Aorta (tissue), 5 donors: ENCODE measurements at places on chromosomes 2 and 18. TPM values are rescaled to one million over a fixed set of nuclear protein-coding genes. Genes with fewer than 3 reads are reported as not detected.

DNA sequence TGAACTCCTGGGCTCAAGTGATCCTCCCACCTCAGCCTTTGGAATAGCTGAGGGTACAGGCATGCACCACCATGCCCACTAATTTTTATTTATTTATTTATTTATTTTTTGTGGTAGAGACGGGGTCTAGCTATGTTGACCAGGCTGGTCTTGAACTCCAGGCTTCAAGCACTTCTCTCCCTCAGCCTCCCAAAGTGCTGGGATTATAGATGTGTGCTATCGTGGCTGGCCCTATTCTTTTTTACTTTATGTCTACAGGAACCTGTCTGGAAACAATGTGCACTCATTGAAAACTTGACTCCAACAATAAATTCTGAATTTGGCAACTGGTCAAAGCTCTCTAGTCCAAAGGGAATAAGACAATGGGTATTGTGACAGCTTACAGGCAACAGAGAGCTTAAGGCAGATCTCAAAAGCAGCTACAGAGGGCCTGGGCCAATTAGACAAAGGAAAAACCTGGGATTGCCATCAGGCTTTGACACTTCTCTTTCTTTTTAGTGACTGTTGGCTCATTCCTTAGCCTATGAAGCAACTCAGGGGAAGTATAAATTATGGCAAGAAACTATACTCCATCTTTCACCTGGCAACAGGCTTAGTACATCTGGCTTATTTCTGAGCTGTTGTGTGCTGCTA, 55.1 kb upstream of the RAPGEF4 start:
- no peaks in the 10 kb centered on the region for H3K4me1 ChIP-seq
- no peak for DNase-seq
- H3K27ac ChIP-seq, result no peak overlapping the region
- no peaks in the 10 kb centered on the region for H3K27me3 ChIP-seq
- H3K4me3 ChIP-seq, result no peak overlapping the region

- H3K4me3 ChIP-seq, result no peak overlapping the region
- H3K27me3 ChIP-seq, result no peaks in the 10 kb centered on the region
- no peak overlapping the region for H3K27ac ChIP-seq
- H3K4me1 ChIP-seq, result no peaks in the 10 kb centered on the region
Measured at GRCh38 chr2:31334311-31335026, 80.1 kb downstream of the XDH start.

GRCh38 chr2:219221957-219222518, 3.3 kb upstream of the ABCB6 start:
- H3K4me1 ChIP-seq, result no peaks in the 10 kb centered on the region
- no peaks in the 10 kb centered on the region for H3K27me3 ChIP-seq
- H3K36me3 ChIP-seq, result no peaks in the 10 kb centered on the region
- H3K27ac ChIP-seq, result no peak overlapping the region

DNA sequence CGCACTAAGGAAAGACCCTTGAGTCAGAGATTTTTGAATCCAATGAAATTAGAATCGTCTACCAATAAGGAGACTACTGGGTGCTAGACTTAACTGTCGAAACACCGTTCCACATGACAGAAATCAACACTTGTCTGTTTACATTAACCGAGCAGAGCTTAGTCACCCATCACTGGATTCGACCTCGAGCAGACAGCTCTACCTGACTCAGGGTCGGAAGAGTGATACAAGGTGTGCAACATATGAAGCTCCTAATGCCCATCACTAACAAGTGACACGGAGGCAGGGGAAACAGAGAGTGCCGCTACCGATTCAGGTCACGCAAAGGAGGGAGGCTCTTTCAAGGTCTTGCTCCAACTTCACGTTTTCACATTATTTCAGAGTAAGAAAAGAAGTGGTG, 54.2 kb upstream of the FZD5 start:
- no peaks in the 10 kb centered on the region for H3K27me3 ChIP-seq
- H3K4me3 ChIP-seq, result no peak overlapping the region
- H3K4me1 ChIP-seq, result peaks cover 3% of the 10 kb centered on the region
- no peak for DNase-seq

Gene DSG1
- polyA plus RNA-seq, result not detected

DNA sequence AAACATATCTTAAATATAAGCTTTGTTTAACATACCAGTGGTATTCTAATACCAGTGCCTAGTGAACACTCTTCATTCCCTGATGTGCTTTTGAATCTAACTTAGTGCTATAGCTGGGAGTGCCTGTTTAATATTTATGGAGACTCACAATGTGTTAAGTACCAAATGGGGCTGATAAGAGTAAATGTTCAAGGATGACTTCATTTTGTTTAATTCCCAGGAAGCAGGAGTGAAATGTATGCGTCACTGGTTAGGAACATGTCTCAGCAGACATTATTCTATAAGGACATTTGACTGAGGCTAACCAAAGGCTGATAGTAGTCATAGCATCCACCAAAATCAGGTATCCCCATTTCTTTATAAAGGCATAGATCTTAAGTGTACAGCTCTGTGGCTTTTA, 31.7 kb upstream of the LINC00305 start:
- no peaks in the 10 kb centered on the region for H3K4me1 ChIP-seq
- H3K27ac ChIP-seq, result no peak overlapping the region
- DNase-seq, result no peak

GRCh38 chr2:29744976-29745375, 176.4 kb downstream of the ALK start:
- no peaks in the 10 kb centered on the region for H3K4me1 ChIP-seq
- H3K27me3 ChIP-seq, result no peaks in the 10 kb centered on the region
- no peak overlapping the region for H3K27ac ChIP-seq
- no peak for DNase-seq
- H3K4me3 ChIP-seq, result no peak overlapping the region

GRCh38 chr2:158994920-158995676, 26.7 kb downstream of the TANC1 start:
- DNase-seq, result no peak
- no peak overlapping the region for H3K27ac ChIP-seq
- H3K4me1 ChIP-seq, result peaks cover 5% of the 10 kb centered on the region
- no peaks in the 10 kb centered on the region for H3K27me3 ChIP-seq

DNA sequence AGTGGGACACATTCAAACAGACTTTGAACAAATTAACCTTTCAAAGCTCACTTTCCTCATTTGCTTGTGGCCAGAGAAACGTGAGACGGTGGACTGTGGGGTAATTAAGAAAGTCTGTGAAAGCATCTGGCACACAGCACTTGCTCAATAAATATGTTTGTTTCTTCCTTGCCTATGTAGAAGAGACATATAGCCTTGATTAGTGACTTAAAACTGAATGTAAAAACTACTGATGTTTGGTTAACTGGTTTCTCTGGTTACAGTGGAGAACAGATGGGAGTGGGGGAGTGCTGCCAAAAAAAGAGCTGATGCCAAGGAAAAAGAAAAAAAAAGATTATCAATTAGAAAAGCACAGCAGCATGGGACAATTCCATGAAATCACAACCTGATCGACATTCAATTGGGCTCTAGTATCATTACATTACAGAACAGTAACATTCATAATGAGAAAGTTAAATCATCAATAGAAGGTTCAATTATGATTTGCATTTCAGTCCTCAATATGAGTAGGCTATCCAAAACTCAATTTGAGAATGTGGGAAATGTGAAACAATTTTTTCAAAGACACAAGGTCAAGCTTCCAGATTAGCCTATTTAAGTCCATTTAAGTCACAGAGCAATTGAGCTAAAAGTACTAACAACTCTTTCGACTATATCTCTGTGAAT, 14.7 kb downstream of the CUL3 start:
- H3K36me3 ChIP-seq, result no peaks in the 10 kb centered on the region
- no peak overlapping the region for H3K27ac ChIP-seq
- H3K27me3 ChIP-seq, result no peaks in the 10 kb centered on the region
- H3K4me3 ChIP-seq, result no peak overlapping the region

Gene RAB6D
- polyA plus RNA-seq, result not detected

Gene KRTCAP3
- polyA plus RNA-seq, result 13.9 TPM

GRCh38 chr18:11840493-11840892, 10.7 kb upstream of the CHMP1B start:
- H3K4me3 ChIP-seq, result no peak overlapping the region
- no peaks in the 10 kb centered on the region for H3K27me3 ChIP-seq
- H3K27ac ChIP-seq, result no peak overlapping the region
- no peaks in the 10 kb centered on the region for H3K36me3 ChIP-seq
- DNase-seq, result no peak

Gene GAD1
- polyA plus RNA-seq, result 1.6 TPM

DNA sequence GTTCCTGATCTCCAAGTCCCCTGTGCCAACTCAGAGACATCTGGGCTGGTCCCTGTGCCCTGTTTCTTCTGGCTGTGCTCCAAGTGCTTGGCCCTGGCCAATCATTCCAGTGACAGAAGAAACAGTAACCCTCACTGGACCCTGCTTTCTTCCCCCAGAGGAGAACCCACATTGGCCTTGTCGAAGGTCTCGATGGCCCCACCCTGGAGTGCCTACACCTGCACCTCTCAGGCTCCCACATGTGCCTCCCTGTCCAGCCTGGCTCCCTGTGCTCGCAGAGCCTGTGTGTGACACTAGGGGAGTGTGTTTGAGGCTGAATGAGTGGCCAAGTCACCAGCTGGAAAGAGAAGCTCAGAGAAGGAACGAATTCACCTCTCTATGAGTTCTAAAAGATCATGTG, 5.9 kb upstream of the MAL start:
- H3K4me1 ChIP-seq, result no peaks in the 10 kb centered on the region
- H3K27me3 ChIP-seq, result no peaks in the 10 kb centered on the region
- no peaks in the 10 kb centered on the region for H3K36me3 ChIP-seq
- no peak overlapping the region for H3K27ac ChIP-seq
- no peak for DNase-seq
- no peak overlapping the region for H3K4me3 ChIP-seq

Gene FOXI3
- not detected for polyA plus RNA-seq

Gene SCG2
- polyA plus RNA-seq, result 1.5 TPM

GRCh38 chr2:208000701-208001395, 24.5 kb downstream of the PLEKHM3 start:
- no peaks in the 10 kb centered on the region for H3K36me3 ChIP-seq
- H3K27ac ChIP-seq, result no peak overlapping the region
- DNase-seq, result no peak
- peaks cover 6% of the 10 kb centered on the region for H3K4me1 ChIP-seq
- no peak overlapping the region for H3K4me3 ChIP-seq

Gene C1GALT1C1L
- polyA plus RNA-seq, result 1.9 TPM

Gene HOXD8
- polyA plus RNA-seq, result 2.5 TPM
